ENCODE measurements at places on chromosomes 7 and 10. TPM values are rescaled to one million over a fixed set of nuclear protein-coding genes. Genes with fewer than 3 reads are reported as not detected.

- no peak for DNase-seq
Measured at GRCh38 chr10:124520558-124521428, 59.2 kb downstream of the LHPP start.

Gene CACNB2
- polyA plus RNA-seq: 0.93 TPM

Gene PIP
- polyA plus RNA-seq: not detected

GRCh38 chr7:116588225-116588624 is 63.4 kb downstream of the CAV1 start:
- DNase-seq: no peak

DNA sequence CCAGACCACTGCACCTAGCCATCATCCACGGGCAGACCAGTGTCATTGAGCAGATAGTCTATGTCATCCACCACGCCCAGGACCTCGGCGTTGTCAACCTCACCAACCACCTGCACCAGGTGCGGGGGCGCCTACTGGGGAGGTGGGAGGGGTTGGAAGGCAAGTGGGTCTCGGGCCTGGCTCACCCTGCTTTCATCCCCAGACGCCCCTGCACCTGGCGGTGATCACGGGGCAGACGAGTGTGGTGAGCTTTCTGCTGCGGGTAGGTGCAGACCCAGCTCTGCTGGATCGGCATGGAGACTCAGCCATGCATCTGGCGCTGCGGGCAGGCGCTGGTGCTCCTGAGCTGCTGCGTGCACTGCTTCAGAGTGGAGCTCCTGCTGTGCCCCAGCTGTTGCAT is 4.6 kb downstream of the NFKB2 start:
- DNase-seq: no peak

Gene SLC13A1
- polyA plus RNA-seq: not detected

DNA sequence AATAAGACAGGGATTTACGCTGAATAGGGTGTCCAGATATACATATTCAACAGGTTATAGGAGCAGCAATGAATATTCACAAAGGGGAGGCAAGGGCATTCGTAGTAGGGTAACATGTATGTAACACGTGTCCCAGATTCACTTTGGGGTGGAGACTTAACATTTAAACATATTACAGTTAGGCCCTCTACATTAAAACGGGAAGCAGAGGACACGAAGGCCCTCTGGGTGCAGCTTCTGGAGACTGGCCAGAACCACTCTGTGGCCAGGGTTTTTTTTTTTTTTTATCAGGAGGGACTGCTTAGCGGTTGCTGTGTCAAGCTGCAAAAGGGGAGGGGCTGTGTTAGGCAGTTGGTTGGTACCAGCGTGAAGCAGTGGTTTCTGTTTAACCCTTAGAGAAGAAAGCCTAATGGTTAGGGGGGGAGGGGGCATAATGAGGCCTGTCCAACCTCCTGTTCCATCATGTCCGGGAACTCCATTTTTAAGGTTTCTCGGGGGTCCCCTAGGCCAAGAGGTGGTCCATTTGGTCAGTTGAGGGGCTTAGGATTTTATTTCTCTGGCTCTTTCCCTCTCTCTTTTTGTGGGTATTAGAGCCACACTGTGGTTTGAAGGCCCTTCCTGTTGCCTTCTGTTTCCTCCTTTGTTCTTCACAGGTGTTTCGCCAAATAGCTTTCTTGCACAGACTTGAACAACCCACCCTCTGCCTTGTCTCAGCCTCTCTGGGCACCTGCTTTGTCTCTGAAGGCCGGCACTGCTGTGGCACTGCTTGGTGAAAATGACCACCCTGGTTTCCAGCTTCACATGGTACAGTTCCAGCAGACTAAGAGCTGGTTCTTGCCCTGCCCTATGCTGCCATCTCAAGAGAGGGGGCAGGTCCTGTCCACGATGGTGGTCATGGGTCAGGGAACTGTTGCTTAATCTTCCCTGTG is 26.4 kb downstream of the PRF1 start:
- no peak for DNase-seq

DNA sequence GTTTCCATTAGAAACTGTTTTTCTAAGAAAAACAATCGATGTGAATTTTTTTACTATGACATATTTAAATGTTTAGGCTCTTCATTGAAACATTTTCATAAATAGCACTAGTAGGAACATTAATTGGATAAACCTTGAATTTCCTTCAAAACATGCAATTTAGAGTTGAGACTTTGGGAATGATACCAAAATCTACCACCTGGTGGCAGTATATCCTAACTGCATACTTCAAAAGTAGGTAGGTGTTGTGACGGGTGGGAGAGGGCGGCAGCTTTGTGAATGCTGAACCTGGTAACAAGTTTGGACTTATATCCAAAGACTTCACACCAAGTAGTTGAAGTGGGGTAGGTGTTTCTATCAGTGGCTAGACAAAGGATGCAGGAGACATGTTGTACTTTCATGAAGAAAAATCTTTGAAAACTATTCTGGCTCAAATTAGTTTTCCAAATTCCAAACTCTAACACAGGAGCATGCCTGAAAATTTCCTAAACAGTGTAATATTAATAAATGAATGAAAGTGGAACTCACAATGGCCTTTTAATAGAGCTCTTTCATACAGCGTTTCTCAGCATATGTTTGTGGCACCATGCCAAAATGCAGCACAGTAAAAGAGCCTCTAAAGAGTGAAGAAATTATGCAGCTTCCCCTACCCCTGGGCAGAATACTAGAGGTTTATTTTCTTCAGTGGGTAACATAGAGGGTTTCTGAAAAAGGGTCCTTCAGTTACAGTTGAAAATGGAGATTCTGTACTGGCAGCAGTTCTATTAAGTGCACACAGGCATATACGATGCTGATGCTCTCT is 201.0 kb upstream of the TPK1 start:
- no peak for DNase-seq

GRCh38 chr7:98282703-98283102 is 1.2 kb downstream of the BRI3 start:
- DNase-seq: no peak

GRCh38 chr10:22340329-22341189 is 4.7 kb upstream of the SPAG6 start:
- DNase-seq: peak; percentile 55

DNA sequence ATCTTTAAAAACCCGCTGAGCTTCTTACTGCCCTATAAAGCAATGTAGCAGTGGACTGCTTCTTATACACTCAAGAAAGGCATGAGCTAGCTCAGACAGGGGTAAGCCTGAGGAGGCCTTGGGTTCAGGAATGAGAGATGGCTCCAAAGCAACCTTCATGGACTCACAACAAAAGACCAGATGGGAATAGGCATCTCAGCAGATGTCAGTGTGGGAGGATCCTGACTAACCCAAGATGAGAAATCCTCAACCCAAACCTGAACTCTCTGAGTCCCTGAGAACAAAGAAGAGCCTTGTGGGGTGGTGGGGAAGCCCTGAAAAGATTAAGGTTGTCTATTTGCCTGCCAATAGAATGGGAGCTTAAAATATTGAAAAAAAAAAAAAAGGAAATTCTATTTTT is 807.4 kb downstream of the KCNMA1 start:
- no peak for DNase-seq

DNA sequence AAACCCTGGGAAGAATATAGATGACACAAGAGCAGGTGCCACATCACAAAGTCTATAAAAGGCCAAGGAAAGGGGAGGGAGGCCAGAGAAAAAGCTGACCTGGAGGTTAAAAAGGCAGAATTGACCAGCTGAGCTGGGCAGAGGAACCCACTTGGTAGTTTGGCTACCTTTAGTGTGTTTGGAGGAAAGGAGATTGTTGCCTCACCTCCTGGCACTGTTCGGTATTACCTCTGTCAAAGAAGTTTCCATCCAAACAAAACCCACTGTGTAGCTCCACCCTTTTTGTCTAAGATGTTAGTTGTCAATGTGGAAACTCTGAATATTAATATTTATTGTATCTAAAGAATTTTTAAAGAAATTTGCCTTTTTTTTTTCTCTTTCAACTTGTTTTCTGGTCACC is 23.4 kb downstream of the ENTPD7 start:
- DNase-seq: no peak

GRCh38 chr10:113572520-113573290 is 19.9 kb downstream of the HABP2 start:
- no peak for DNase-seq

Gene VSTM2A
- polyA plus RNA-seq: not detected

Gene SH2D4B
- not detected for polyA plus RNA-seq

- no peak for DNase-seq
Measured at GRCh38 chr7:83684928-83685327, 36.0 kb upstream of the SEMA3E start.

DNA sequence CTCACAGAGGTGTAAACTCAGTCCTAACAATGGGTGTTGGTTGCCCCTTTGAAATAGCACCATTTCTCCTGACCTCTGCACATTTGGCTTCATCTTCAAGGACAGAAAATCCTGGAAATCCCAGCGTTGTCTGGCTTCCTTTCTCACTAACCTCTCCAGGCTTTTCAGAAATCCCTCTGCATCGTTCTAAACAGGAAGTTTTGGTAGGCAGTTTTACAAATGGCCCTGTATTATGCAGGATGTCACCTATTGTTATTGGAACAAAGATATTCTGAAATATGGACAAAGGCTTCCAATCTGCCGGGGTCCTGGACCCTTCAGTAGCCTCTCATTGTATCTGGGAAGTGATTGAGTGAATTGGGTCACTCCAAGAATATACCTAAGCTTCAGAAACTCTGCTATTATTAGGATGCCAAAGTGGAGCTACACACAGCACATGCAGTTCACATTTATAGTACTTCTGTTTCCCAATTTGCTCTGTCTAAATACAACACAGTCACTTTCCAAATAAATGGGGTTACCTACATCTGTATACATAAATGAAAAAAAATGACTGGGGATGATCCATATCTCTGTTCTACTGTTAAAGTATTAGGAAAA is 134.8 kb upstream of the KLF6 start:
- no peak for DNase-seq

DNA sequence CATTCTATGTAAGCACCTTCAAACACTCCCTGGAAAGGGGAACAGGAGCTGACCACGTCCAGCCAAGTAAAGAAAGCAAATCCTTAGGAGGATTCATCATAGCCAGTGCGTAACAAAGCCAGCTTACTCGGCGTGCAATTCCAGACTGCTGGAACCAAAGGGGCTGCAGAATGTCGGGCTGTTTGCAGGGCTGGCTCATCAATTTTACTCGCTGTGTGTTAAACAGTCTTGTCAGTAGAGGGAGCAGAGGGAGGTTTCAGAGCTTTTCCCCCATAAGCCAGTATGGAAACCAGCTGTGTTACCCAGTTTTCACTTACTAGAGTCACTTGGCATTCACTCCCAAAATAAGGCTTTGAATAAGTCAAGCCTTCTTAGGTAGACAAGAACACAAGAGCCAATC is 127.1 kb downstream of the KMT2E start:
- peak; percentile 65 for DNase-seq

- no peak for DNase-seq
Measured at GRCh38 chr10:30494558-30494957, 60.6 kb downstream of the MAP3K8 start.

- no peak for DNase-seq
Measured at GRCh38 chr7:36684954-36685353, 39.3 kb downstream of the AOAH start.

- DNase-seq: no peak
Measured at GRCh38 chr7:149720372-149721083, 52.9 kb downstream of the ZNF467 start.

Gene CYP3A4
- not detected for polyA plus RNA-seq

Gene GRID2IP
- polyA plus RNA-seq: 0.02 TPM

GRCh38 chr10:88116481-88116880 is 253.1 kb downstream of the PTEN start:
- no peak for DNase-seq

DNA sequence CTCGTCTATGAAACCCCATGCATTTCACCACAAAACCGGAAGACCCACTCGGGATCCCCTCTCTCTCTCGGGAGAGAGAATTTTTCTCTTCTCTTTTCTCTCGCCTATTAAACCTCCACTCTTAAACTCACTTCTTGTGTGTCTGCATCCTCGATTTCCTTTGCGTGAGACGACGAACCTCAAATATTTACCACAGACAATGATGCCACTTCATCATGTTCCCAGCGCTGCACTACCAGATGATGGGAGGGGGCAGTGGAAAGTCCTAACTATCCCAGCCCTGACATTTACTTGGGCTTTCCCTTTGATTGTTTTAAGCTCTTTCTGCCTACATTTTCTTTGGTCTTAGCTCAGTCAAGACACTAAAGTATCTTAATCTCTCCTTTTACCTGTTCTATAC is 906.7 kb downstream of the GRID1 start:
- no peak for DNase-seq

DNA sequence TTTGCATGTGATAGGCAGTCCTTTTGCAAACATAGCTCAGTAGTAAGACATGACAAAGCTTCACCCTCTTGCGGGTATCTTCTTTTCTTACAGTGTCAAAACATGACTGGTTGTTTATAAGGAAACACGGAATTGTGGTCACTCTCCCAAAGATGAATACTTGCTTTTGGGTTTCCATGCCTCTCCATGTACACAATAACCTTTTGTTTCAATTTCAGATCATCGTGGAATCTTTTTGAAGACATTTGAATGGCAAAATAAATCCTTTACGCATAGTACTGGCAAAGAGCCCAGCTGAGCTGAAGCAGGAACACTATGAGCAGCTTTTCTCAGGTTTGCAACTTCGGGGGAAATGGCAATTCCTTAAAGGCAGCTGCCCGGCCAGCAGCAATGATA is 156.8 kb upstream of the FRMD4A start:
- DNase-seq: peak; percentile 50

DNA sequence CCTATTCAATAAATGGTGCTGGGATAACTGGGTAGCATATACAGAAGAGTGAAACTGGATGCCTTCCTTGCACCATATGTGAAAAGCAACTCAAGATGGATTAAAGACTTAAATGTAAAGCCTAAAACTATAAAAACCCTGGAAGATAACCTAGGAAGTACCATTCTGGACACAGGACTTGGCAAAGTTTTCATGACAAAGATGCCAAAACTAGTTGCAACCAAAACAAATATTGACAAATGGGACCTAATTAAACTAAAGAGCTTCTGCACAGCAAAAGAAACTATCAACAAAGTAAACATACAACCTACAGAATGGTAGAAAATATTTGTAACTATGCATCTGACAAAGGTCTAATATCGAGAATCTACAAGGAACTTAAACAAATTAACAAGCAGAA is 129.1 kb upstream of the CTBP2 start:
- DNase-seq: no peak

Gene ZNF485
- polyA plus RNA-seq: 1.2 TPM

DNA sequence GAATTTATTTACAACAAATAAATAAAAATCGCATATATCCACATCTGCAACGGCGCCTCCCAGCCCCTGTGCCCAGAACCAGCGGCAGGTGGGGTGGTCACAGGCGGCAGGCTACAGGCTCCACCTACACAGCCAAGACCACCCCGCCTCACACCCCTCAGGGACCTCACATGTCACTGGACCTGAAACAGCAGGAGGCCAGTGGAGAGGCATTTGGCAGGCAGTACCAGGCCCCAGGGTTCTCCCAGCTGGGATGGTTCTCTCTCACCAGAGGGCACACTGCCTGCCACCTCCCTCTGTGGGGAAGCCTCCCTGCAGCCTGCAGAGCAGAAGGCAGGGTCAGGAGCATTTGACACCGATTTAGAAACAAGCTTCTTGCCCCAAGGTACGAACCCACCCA is 81.5 kb downstream of the MAD1L1 start:
- no peak for DNase-seq

- DNase-seq: no peak
Measured at GRCh38 chr7:116468534-116468933, 31.0 kb upstream of the CAV2 start.

GRCh38 chr10:74909670-74910069 is 83.3 kb downstream of the KAT6B start:
- no peak for DNase-seq

GRCh38 chr7:138661069-138661635 is 40.0 kb downstream of the SVOPL start:
- DNase-seq: no peak
